ENCODE measurements at places on chromosomes 4 and X. TPM values are rescaled to one million over a fixed set of nuclear protein-coding genes. Genes with fewer than 3 reads are reported as not detected.

Gene FAM9C
- total RNA-seq = not detected

Gene NUDT10
- total RNA-seq = 1.7 TPM

- no peak for DNase-seq
Observed at GRCh38 chr4:7419961-7420660, 14.6 kb downstream of the PSAPL1 start.

Gene TMEM271
- not detected for total RNA-seq

DNA sequence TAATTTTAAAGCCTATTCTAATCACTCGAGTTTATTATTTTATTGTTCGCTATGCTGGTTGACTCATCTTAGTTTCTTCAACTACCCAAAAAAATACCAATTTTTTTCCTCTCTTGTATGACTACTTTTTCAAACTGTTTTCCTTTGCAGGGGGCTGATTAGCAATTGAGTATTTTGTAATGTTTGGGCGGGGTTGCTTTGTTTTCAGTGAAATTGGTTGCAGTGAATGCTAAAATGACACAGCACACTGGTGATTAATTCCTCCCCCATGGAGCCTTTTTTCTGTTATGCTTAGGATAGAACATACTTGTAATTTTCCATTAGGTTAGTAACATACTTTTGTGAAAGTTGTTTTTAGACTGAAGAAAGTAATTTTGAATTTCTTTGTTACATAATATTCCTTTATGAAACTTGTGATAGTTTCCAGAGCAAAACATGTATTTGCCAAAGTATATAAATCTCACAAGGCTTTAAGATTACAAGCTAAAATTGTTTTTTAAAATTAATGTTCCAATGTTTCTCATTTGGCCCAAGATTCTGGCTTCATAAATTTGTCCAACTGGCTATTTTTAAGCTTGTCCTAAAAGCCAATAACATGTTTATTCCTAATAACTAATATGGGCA is 120.4 kb downstream of the CHIC1 start:
- DNase-seq = no peak

DNA sequence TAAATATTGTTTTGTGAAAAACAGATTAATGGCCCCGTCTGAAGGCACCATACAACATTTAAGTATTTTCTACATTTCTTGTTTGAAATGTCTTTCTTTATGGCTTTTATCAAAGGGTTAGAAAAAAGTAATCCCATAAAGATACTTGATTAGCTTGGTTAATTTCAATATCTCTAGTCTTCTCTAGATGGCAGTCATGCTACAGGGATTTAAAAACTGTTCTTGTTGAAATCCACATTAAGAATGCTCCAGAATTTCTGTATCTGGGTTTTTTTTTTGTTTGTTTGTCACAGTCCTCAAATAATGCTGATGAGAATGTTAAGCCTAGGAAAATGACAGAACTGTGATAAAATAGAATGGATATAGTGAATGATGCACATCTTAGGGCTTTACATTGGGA is 109.0 kb upstream of the AADAT start:
- DNase-seq = no peak

- DNase-seq = no peak
Observed at GRCh38 chrX:114073926-114074325, 510.0 kb upstream of the HTR2C start.

Data from chondrocyte (in vitro differentiated cells).